ENCODE measurements at places on chromosomes 4 and X.

- peak; percentile 44 for DNase-seq
Measured at GRCh38 chr4:102344520-102344953, 745 bp downstream of the SLC39A8 start.

DNA sequence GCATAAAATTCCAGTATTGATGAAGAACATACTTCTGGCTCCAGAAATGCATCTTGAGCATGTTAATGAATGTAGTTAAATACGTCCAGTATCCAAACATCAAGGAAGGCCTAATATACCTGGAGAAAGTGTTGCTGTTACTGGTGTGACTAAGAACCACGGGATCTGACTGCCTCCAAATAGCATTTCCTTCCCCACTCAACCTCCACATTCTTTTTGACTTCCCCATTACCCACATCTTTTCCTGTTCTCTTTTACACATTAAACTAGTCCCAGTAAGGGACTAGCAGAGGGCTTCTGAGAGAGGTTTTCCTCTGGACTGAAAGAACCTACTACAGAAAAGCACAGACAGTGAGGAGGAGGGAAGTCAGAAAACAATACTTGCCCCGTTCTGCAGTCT is 482.8 kb upstream of the HTR2C start:
- no peak for DNase-seq

- DNase-seq, result no peak
Measured at GRCh38 chr4:47510506-47511143, 25.6 kb downstream of the ATP10D start.

GRCh38 chrX:37846141-37846540 is 1.2 kb downstream of the DYNLT3 start:
- no peak for DNase-seq

DNA sequence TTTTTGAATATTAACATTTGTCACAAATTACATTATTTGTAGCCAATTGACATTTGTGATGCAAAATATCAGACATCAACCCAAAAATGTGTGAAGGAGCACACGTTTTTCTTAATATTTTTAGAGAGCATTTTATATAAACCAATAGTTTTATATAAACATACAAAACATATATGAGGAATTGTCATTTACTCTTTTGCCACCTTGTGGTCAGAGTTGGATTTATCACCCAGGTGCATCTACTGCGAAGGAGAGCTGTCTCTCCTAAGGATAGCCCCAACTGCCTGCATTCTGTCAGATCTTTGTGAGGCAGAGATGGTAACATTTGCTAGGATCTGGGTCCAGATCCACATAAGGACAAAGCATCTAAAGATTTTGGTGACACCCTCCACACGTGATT is 2.5 kb upstream of the USP27X start:
- no peak for DNase-seq

DNA sequence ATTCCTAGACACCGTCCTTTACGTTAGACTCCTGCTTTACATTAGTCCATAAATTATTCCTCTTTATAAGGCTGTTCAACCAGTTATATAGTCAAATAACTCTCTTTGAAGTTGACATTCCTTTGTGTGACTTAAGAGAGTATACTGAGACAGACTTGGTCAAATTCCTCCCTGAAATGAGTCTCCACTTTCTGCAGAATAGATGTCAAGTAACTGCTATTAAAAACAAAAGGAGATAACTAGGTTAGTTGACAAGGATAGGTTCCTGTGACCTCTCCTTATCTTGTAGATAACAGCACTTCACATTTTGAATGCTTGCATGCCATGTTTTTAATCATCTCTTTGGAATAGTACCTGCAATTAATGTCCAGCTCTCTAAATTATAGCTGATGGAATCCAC is 5.7 kb downstream of the GUCY1A1 start:
- no peak for DNase-seq

- DNase-seq, result no peak
Measured at GRCh38 chr4:156388826-156389225, 435.2 kb upstream of the CTSO start.

DNA sequence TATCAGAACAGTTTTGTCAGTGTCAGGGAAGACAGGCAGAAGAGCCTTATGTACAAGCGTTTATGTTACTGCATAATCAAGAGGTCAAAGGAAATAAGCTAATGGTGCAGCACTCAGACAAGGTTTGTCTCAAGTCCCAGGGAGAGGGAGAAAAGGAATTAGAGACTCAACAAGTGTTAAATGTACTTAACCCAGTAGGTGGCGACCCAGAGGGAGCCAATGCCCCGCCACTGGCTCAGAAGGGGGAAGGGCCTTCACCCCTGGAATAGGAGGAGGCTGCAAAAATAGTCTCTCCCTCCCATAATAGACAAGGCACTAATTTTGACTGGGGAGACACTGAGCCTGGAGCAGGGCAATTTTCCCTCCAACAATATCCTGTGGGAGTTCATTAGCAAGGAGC is 14.1 kb upstream of the PAPSS1 start:
- DNase-seq, result no peak

DNA sequence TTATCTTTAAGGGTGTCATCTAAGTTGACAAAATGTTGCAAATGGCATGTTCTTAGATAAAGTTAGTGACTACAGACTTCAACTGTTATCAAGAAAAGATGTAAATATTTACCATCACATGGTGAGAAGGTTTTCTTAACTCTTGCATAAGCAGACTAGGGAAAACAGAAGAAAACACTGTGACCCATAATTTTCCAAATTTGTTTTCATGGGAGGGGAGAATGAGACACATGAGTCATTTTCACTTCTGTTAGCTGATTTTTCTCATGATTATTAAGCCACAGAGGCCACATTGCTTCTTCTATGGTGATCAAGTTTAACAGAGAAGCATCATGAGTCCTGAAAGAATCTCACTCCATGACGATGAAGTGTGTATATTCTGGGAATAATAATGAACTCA is 30.2 kb upstream of the SYTL5 start:
- DNase-seq, result no peak

DNA sequence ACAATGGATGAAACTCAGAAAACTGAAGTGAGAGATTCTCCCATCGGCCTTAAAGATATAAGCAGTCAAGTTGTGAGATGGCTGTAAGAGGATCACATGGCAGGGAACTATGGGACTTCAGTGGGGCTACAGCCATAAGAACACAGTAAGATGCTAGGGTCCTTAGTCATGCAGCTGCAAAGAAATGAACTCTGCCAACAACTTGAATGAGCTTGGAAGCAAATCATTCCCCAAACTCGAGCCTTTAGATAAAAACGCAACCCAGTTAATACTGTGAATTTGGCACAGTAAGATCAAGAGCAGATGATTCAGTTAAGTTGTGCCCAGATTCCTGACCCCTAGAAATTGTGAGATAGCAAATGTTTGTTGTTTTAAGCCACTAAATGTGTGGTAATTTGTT is 117.3 kb downstream of the FAM13A start:
- no peak for DNase-seq

DNA sequence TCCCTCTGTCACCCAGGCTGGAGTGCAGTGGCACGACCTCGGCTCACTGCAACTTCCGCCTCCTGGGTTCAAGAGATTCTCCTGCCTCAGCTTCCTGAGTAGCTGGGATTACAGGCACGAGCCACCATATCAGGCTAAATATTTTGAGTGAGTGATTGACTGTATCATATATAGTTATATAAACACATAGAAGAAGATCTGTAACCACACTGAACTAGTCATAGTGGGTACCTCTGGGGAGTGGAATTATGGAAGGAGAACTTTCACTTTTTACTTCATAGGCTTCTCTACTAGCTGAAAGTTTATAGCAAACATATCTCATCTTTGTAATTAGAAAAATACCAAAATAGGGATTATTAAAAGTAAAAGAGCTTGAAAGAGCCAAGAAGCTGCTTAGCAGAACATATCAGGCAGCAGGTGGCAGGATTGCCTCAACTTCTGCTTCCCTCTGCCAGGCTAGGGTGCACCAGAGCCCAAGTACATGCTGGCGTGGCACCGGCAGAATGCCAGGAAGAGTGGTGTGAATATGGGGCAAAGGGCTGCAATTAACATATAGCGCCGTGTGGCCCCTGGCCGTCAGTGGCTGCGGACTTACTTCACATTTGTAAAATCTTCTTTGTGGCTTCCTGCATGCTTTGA is 39.5 kb upstream of the CD40LG start:
- peak; percentile 23 for DNase-seq

DNA sequence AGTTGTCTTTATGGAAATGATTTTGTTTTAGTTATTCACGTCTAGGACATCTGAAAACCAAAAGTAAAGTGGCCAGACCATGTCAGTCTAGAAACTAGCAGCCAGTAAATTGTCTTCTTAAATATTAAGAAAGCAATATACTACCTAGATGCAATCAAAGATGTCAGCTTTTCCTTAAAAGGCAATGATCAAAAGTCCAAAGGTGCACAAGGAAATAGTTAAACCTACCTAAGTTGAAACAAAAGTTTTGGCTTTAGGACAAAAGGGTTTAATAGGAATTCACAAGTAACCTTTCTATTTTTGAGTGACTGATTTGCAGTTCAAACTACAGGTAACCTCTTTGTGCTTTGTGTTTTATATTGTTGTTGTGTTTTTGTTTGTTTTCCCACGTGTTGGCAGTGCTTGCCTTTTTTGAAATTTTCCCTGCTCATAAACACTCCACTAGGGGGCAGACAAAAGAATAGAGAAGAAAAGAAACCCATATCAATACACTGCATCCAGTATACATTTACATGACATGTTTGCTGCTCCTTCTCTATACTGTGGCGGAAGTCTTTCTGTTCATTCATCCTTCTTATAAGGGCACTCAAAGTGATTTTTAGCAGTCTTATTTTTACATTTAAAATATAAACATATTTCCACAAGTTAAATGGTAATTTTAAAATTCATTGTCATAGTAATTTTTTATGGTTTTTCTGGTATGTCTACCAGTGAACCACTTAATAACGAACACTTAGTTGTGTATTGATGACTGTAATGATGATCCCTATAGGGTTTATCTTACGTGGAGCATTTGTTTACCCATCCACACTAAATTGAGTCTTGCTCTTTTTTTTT is 62.7 kb downstream of the GAB1 start:
- DNase-seq, result no peak

- no peak for DNase-seq
Measured at GRCh38 chr4:158299459-158300007, 89.2 kb downstream of the TMEM144 start.

DNA sequence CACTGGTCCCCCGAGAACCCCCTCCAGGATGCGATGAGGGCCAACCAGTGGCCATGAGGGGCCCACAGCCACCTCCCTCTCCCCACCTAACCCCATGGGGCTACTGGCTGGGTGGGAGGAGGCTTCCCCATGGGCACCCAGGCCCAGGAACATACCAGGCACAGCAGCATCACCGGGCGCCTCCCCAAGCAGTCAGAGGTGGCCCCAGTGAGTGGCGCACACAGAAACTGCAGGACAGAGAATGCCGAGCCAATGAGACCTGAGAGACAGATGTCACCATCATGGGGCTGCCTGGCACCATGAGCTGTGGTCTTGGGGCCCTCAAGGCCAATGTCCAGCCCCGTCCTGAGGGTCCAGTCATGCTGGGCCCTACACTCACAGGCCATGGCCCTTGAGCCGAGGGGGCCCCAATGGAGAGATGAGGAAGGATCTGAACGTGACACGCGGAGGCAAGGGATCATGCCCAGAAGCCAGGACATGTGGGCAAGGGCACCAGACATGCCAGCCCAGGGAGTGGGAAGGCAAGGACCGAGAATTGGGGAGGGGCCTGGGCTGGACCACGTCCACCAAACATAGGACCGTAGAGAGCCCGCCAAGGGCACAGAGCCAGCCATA is 30.1 kb downstream of the NOP14 start:
- DNase-seq, result no peak

GRCh38 chr4:110867981-110868720 is 245.3 kb upstream of the PITX2 start:
- DNase-seq, result no peak

- DNase-seq, result no peak
Measured at GRCh38 chr4:145930592-145930991, 8.0 kb downstream of the ZNF827 start.

DNA sequence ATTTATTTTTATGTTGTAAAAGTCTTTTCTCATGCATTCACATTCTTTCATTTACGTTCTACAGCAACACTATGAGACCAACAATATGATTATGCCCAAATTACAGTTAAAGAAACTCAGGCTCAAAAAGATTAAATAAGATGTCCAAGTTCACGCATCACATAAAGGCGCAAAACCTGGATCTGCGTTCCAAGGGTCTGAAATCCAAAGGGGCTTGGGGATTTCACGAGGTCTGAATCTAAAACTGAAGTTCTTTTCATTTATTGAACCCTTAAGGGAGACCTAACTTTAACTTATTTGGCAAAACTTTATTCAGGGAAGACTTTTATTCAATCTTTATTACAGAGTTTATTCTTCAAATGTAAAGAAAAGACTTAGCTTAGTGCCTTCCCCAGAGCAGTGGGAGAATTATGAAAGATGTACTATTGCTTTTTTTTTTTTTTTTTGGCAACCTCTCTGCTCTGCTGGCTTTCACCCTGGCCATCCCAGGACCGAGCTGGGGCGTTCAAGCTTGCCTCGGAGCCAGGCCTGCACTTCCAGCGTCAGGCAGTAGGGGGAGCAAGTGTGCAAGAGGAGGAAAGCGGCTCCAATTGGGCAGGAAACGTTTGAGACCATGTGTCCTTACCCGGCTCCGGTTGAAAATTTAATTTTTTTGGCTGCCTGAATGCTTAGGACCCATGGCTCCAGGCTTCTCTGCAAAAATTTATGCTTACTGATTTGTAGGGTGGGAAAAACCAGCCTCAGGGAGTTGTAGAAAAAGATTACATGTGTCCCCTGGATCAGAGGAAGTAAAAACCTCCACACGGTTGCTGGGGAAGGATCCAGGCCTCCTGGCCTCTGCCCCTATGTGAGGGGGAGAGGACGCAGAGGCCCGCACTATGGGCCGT is 344.3 kb upstream of the KLF3 start:
- DNase-seq, result peak; percentile 88

GRCh38 chr4:74473155-74473811 is 28.3 kb downstream of the AREG start:
- no peak for DNase-seq

- no peak for DNase-seq
Measured at GRCh38 chr4:77001907-77002306, 52.4 kb downstream of the SEPTIN11 start.

DNA sequence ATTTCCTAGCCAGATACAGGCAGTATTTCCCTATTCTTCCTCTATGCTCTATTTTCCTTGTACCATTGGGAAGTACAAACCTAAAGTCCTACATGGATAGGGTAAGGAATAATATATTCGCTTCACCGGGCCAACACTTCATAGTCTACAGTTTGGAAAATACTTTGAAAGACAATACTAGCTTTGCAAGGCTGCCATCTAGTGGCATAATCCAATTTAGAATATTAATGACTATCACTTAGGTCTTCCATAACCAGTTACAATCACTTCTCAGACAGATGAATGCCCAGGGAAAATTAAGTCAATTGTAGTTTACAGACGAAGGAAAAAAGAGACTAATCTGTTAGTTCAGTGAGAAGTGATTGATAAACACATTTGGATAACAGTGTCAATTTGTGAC is 141.0 kb upstream of the FAM47C start:
- DNase-seq, result no peak

GRCh38 chr4:87006676-87007527 is 72.1 kb downstream of the AFF1 start:
- DNase-seq, result peak; percentile 82

DNA sequence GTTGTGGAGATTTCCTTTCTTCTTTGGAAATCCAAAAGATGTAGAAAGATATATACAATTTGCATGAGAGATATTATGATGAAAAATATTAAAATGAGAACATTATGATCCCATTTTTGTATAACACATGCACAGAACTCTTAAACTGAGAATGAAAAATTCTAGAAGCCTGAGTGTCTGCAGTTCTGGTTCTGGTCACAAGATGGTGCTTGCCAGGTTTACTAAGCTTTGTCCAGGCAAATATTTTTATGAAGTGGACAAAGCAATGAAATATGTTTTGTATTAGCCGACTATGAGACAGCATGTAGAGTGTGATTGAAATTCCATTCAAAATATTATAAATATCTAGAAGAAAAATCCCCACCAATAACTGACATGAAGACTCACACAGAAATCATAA is 2.2 kb downstream of the PWWP3B start:
- DNase-seq, result no peak
